ENCODE measurements at places on chromosomes 2 and 18. TPM values are rescaled to one million over a fixed set of nuclear protein-coding genes. Genes with fewer than 3 reads are reported as not detected.

OSBPL6 gene
- 15.1 TPM for polyA plus RNA-seq

DNA sequence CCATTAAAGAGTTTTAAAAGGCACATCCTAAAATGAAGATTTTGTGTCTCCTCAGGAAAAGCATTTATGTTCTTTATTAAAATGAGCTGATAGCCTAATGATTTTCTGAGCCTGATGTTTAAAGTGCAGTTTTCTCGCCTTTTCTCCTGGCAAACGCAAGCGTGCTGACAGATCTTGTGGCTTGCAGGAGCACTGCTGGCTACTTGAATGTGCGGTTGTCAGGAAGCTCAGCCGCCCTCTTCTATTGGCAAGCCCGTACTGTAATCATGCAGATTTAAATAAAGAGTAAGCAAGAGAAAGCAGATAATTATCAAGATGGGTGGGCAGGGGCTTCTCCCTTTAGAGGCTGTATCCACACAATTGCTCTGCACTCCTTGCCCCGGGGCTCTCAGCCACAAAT lies 139.5 kb upstream of the SPHKAP start:
- no peak for DNase-seq

DNA sequence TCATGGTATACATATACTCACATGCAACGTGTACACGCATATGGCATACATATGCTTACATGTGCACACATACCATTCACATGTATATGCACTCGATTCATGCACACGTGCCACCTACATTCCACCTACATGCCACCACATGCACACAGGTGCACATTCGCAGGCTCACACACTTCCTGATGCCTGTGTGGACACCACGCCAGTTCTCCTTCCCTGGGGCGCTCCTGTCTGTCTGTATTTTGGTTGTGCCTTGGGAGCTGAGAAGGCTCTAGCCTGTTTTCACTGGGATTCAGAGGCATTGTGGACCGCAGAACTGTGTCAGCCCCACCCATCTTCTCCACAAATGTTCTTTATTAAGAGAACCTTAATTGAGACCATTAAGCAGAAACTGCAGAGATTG lies 96.6 kb upstream of the CTDP1 start:
- no peak for DNase-seq

DNA sequence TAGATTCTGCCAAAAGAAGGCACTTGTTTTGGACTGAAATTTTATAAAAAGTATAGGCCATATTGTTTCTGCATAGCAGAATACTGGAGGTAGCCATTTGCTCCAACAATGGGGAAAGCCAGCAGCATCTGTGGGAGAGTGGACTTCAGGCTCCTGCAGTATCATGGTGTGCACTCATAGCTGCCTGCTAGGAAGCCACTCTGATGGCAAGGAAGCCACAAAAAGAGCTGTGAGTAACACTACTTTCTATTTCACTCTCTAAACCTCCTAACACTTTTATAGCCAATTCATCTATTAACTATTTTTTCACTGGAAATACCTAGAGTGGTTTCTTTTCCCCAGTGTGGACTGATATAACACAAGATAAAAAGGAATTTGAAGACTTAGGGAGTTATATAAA lies 144.4 kb upstream of the KCNJ3 start:
- DNase-seq = no peak

DTNB gene
- 25.9 TPM for polyA plus RNA-seq

DNA sequence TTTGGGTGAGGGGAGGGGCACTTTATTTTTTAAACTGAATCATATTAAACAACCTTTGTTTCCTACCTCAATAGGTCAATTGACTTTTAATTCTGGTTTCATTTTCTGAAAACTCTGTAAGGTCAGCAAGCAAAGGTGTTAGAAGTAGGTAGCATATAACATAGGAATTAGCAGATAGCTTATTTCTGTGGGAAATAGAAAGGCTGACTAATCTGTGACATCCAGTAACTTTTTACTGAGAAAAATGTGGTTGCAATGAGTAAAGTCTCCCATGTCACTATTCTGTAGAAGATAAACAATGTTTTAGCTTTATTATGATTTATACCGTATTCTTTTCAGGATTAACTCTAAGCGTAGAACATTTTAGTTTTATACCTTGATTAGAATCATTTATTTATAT lies 240.4 kb downstream of the PLCL1 start:
- DNase-seq = no peak

- no peak for DNase-seq
Measured at GRCh38 chr2:33085646-33086045, 138.9 kb downstream of the LTBP1 start.

LONRF2 gene
- not detected for polyA plus RNA-seq

DNA sequence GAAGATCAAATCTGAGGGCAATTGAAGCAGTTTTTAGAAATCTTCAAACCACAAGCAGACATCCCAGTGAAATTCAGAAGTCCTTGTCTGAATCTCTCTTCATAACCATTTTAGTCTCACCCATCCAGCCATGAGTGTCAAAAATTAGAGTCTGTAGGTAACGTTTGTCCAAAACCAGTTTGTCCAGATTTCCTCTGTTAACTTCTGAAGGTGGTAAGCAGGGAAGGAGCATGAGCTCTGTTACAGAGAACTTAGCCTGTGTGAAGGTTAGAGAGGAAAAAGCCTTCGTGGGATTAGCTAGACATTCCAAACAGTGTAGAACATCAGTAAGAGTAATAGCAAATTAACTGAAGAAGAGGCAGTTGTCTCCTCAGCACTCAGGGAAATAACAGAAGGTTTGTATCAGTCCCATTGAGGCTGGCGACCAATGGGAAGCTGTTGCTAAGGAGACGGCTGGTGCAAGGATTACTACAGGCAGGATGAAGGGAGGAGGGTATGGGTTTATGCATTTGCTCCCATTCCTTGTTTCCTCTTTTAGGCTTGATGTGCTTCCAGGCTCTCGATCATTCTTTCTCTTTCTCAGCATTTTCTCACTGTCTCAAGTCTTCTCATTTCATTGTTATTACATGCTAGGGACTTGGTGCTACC lies 8.7 kb upstream of the GPR155 start:
- DNase-seq = no peak

GRCh38 chr2:148813603-148814065 lies 61.4 kb upstream of the KIF5C start:
- no peak for DNase-seq

SPATS2L gene
- 119 TPM for polyA plus RNA-seq

TACR1 gene
- not detected for polyA plus RNA-seq

GALR1 gene
- polyA plus RNA-seq = not detected

GRCh38 chr2:209642146-209642820 lies 129.3 kb upstream of the UNC80 start:
- DNase-seq = peak; percentile 64

SLC9A2 gene
- polyA plus RNA-seq = 0.44 TPM

IL36RN gene
- 0.46 TPM for polyA plus RNA-seq

- no peak for DNase-seq
Measured at GRCh38 chr18:38358805-38359657, 793.4 kb upstream of the CELF4 start.

GRCh38 chr2:221529177-221529942 lies 42.7 kb downstream of the EPHA4 start:
- no peak for DNase-seq

DNA sequence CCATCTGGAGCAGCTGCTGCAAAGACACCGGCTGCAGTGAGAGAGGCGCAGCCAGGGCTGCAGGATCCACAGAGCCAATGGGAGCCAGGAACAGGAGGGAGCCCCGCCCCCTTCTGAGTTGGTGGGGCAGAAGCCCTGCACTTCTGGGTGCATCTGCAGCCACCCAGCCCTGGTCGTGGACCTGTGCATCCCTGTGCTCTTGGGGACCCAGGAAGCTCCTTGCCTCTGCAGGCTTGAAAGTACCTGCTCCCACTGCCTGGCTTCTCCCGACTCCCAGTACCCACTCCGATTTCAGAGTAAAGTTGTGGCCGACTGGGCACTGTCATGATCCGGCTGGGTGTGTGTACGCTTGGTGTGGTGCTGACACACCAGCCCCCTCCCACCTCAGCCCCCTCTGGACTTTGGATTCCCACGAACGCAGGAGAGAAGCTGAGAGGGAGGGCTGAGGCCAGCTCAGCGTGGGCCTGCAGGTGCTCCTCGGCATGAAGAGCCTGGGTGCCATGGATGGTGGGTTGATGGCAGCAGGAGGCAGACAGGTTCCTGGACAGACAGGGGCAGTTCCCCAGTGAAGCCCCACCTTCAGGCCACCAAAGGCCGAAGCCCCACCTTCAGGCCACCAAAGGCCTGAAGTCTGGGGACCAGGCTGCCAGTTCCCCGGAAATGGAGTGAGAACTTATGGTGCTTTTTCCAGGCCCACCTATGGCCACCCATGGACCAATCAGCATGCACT lies 34.9 kb downstream of the LRRTM4 start:
- no peak for DNase-seq

MLPH gene
- 16.1 TPM for polyA plus RNA-seq

DNA sequence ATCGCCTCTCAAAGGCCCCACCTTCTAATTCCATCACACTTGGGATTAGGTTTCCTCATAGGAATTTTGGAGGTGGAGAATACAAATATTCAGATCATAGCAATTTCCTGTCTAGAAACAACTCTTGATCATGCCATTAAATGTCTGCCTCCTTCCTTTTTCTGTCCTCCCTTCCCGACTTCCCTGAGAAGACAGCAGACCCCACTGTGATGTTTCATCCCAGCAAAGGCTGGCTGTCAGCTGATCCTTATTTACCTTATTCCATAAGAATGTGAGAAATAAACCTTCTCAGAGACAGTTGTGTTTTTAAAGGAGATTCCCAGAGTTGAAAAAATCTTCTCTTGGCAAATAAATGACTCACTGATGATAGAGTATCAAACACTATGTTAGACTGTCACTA lies 133.9 kb downstream of the TDRD15 start:
- no peak for DNase-seq

RNF152 gene
- 14.0 TPM for polyA plus RNA-seq

DNA sequence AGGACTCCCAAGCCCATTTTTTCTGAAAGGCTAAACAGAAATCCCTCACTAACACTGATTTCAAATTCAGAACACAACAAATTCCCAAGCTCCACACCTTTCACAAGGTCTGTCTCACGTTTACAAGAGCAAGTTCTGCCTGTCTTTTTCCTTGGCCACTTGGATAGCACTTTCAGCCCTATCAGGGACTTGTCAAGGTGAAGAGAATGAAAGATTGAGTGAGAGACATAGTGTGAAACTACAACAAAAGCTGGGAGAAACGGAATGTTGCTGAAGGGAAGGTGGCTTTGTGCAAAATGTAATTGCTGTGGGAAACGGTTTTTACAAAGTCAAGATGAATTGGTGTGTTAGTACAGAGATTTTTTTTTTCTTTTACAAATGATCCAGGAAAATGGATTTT lies 89.4 kb upstream of the GATA6 start:
- no peak for DNase-seq

ZNF396 gene
- 0.09 TPM for polyA plus RNA-seq

DNA sequence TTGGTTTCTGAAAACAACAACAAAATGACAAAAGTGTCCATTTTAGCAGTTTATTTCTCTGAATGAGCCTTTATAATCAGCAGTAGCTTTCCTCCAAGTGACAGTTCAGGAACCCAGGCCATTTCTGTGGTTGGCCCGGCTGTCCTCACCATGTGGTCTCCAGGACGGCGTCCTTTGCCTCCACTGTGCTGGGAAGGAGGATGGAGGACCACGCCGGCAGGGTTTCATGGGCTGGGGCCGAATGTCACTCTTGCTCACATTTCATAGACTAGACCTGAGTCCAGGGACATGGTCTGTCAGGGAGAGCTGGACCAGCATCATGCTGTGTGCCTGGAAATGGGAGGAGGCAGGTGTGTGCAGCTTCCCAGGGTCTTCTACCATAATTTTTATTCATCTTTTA lies 50.9 kb downstream of the ARHGEF4 start:
- DNase-seq = no peak

- DNase-seq = peak; percentile 77
Measured at GRCh38 chr2:68556381-68556780, 87.0 kb upstream of the PROKR1 start.

DNA sequence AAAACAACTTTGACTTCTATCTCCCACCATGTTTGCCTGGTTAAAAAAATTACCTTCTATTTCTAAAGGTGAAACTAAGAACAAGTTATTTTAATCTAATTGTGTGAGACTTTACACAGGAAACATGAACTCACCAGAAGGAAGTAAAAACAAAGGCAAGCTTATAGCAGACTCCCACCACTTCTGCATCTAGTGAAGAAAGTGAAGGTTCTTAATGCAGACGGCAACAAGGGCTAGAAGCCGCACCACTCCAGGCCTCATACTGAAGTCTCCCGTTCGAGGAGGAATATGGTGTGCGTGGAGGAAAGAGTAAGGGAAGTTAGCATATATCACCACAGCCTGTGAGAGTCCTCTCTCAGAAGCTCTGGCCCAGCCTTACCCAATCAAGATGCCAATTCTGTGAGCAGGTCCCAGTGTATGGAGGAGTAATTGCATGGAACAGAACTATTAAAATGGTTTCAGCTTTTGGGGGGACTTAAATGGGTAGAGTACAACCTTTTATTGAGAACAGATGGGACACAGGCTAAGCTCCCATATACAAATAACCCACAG lies 958.7 kb downstream of the BCL11A start:
- DNase-seq = no peak

DNA sequence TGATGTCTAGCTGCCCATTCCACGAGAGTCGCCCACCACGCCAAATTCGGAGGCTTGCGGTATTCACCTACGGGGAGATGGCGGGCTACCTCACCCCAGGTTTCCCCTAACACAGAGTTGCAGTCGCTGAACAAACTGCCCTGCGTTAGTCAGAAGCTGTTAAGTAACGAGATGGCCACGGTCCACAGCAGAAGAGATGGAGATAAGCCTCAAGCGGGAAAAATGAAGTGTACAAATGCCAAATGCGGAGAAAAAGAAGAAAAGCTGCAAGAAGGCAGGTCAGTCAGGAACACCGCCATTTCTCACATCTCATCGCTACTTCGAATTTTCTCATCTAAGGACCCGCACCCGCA lies 425 bp downstream of the ASB3 start:
- DNase-seq = peak; percentile 58

GRCh38 chr2:99970292-99970868 lies 172.0 kb downstream of the AFF3 start:
- DNase-seq = peak; percentile 18

DNA sequence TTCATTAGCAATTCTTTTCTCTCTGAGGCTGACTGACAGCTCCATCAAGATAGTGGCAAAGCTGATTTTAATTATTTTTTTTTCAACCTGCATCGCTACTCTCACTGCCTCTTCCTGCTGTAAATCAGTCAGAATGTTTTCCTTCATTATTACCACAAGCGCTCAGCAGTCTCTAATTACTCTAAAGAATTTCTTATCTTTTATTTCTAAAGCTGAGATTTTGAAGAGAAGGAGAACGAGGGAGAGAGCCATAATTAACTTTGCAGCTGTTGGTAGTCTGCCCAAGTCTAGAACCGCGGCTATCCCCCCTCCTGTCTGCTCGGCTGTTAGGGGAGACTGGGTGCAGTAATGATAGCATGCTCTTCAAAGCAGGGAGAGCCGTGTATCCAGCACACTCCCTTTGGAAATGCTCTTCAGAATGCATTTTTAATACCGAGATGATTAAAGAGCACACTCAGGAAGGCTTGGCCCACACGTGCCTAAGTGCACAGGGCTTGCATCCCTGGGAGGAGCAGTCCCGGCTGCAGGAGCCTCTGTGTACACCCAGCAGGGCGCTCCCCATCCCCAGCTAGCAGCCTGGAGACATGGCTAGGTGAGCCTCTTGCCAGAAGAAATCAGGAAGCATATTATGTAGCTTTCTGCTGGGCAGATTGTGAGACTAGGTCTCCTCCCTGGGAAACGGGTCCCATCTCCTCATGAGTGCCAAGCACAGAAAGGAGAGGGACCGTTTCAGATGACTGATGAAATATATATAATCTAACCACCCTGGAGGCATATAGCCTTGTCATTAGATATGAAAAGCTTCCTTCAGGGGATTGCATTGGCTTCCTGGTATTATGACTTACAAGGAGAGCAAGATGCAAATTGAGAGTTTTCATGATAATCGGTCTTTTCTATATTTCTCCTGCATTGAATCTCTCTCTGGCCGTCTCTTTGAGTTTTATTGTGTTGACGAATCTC lies 555.2 kb downstream of the CMPK2 start:
- no peak for DNase-seq

Measured in mammary epithelial cell (primary cell).